SHP77 (cell line): ENCODE measurements at places on chromosomes 6 and 20.

DNA sequence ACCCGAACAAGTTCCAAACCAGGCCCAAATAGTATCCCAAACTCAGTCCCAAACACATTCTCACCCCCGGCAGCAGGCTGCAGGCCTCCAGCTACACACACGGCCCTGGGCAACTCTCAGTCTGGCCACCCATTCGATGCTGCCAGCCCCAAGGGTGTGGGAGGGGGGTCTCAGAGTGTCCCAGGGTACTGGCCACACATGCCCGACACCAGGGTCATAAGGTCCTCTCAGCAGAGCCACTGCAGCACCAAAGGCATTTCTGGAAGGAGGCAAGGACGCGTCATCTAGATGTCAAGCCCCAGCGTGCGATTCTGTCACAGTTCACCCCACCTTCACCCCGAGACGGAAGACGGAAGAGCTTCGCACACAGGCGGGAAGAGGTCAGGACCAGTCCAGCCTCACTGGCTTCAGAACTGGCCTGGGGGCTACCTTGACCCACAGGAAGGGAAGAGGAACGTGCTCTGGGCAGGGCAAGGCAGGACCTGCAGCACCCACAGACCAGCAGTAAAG, 9.5 kb downstream of the MYL9 start:
- no peak for DNase-seq

- no peak for DNase-seq
Observed at GRCh38 chr20:2564406-2564805, 28.0 kb downstream of the TMC2 start.

GRCh38 chr20:23190557-23190956, 104.4 kb upstream of the CD93 start:
- DNase-seq = no peak

DNA sequence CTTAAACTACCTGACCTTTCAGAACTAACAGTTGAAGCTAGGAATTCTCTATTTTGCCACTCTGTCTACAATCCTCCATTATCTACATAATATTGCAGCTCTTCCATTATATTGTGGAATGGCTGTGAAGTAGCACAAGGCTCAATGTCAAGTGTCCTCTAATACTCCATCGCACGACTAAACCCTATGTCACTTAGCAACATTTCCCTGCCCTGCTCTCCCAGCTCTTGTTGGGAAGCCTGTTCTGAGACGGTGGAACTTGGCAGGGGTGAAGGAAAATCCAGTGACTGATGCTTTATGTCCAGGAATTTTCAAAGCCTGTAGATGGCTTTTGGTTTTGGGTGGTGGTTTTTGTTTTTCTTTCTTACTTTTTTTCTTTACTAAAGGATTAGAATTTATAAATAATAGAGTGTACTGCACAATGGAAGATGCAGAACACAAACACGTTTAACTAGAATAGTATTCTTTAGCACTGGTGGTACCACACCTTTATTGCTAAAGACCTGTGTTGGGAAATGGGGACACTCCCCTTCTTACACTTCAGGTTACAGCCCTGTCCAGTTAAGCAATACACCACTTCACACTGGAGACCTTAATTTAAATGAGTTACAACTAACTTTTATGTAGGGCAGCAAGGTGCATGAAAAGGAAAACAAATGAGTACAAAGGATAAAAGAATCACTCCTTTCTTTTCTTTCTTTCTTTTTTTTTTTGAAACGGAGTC, 20.7 kb upstream of the AMD1 start:
- no peak for DNase-seq
